ENCODE measurements at places on chromosomes 11 and 22.

GRCh38 chr11:93720522-93720921 lies 20.8 kb downstream of the TAF1D start:
- DNase-seq: no peak

DNA sequence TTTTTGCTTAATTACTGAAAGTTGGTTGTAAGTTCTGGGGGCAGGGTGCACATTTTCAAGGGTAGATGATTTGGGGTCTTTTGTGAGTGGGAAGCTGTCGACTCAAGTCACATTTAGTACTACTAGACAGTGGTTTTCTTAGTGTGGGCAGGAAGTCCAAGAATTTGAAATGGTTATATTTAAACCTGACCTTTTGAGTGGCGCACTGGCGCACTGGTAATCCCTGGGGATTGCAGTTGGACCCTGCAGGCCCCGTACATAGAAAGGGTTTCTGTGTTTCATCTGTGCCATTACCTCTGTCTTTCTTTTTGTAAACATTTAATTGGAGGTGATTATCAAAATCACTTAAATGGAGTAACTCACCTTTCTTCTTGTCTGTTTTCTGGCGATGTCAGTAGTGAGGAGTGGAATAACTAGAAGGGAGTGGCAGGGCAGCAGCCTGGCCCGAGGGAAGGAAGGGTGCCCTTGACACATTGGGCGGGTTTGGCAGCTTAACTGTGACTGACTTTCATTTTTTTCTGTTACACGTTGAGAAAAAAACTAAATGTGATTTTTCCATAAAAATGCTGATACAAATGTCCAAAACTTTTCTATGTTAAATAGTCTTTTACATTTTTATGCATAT lies 101.8 kb upstream of the GAL start:
- no peak for DNase-seq

DNA sequence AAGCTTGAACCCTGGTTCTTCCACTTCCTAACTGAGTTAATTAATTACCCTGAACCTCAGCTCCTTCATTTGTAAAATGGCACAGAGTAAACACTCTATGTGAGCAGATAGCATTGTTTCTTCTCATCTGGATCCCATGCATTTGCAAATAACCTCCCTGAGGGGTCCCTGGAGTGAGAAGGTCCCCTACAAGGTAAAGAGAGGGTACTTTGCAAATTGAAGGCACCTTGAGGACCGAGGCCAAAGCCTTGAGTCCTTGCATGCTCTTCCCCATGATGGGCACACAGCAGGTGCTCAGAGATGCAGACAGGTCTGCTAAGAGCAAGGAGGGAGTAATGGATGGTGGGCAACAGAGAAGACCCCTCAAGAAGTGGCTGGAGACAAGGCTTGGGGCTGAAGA lies 33.2 kb downstream of the OTOG start:
- DNase-seq: no peak

- DNase-seq: no peak
Measured at GRCh38 chr22:32342977-32343376, 14.7 kb upstream of the RFPL3 start.

DNA sequence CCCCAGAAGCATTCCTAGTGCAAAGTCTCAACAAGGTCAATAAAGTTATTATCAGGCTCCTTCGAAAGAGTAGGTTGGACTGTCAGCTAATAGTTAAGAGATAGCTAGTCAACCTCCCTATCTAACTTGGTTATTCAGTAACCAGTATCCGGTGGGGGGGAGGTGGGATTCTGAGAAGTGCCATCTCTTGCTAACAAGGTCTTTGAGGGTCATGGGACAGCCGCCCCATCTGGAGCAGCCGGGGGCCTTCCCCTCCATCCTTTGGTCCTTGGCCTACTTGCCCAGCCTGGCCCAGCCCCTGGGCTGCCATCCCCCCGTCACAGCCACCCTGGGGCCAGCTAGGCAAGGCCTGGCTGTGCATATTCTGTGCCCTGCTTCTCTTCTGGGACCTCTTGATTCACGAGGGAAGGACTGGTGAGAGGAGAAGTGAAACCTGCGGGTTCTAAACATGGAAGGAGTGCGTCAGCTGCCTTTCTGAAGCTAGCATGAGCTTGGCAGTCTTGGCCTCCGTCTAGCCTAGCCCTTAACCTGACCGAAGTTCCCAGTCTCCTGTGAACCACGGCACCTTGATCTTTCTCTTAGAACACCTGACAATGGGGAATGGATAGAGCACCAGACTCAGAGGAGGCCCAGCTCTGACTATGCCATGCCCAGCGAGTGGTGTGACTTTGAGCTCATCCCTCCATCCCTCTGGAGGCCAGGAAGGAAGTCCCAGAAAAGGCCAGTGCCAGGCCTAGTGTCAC lies 9.3 kb downstream of the SLC37A2 start:
- DNase-seq: no peak

- DNase-seq: no peak
Measured at GRCh38 chr11:131217313-131218310, 152.8 kb upstream of the NTM start.

DNA sequence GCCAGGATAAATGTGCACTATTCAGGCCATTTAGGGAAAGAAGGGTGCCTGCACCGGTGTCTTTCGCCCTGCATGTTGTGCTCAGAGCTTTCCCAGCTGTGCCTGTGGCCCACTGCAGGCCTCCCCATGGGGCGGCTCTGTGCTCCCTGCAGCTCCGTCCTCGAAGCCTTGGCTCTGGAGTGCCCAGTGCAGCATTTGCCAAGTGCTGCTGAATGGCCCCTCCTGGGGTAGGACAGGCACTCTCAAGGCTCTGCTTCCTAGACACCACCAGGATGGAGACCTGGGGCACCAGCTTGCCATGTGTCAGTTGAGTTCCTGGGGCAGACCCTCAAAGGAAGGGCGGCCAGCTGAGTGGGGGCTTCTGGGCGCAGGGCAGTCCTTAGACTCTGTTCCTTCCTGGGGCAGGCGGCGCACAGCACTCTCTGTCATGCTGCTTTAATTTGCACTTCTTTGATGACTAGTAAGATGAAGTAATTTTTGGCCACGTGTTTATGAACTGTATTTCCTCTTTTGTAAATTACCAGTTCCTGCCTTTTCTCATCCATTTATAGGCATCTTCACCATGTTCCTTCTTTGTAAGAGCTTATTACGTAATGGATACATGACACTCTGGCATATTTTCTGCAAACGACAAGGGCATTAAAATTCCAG lies 32.1 kb upstream of the GNB1L start:
- no peak for DNase-seq

- DNase-seq: no peak
Measured at GRCh38 chr22:46851941-46852340, 89.5 kb downstream of the TBC1D22A start.

DNA sequence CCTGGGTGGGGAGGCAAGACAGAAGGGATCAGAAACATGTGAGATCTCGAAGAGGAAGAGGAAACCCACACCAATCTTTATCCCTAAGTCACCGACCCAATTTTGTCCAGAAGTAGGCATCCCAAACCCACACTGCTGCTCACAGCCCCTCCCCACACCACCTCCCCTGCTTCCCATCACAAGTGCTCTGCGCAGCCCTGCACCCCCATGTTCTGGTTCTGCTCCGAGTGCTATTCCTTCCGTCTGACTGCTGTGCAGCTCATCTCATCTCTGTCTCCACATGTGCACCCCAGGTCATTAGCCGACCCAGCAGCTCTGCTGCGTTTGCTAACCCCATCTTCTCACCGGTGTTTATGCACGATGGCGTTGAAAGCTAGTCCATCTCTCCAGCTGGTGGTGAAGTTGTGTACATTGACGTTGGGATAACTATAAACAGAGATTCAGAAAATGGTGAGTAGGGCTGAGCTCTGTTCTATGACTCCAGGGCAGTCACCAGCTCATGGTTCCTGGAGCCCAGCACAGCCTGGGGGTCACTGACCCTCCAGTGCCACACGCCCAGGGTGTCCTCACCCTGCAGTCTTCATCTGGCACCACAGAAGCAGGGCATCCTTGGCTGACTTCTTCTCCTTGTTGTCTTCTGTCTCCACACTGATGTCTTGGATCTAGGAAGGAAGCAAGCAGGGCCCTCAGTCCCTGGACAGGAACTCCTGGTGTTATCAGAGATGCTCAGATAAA lies 15.1 kb downstream of the SPTBN2 start:
- no peak for DNase-seq

DNA sequence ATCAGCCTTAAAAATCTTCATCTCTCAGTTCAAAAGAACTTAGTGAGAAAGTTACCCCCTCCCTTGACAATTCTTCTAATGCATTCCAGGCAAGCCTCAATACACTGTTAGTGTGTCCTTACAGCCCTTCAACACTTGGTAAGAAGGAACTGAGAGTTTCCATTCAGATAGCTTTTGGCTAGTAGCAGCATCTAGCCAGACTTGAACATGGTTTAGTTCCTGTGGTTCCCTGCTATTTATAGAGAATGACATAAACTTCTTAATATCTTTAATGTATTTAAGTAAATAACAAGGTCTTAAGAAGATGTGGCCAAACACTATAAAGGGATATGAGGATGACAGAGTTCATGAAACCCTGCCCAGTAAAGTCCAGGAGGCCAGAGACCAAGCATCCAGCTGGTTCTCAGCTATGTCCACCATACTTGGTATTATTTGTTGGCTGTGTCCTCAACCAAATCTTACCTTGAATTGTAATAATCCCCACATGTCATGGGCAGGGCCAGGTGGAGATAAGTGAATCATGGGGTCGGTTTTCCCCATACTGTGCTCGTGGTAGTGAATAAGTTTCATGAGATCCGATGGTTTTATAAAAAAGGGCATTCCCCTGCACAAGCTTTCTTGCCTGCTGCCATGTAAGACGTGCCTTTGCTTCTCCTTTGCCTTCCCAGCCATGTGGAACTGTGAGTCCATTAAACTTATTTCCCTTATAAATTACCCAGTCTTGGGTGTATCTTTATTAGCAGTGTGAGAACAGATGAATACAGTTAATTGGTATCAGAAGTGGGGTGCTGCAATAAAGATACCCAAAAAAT lies 132.4 kb downstream of the LARGE1 start:
- no peak for DNase-seq

DNA sequence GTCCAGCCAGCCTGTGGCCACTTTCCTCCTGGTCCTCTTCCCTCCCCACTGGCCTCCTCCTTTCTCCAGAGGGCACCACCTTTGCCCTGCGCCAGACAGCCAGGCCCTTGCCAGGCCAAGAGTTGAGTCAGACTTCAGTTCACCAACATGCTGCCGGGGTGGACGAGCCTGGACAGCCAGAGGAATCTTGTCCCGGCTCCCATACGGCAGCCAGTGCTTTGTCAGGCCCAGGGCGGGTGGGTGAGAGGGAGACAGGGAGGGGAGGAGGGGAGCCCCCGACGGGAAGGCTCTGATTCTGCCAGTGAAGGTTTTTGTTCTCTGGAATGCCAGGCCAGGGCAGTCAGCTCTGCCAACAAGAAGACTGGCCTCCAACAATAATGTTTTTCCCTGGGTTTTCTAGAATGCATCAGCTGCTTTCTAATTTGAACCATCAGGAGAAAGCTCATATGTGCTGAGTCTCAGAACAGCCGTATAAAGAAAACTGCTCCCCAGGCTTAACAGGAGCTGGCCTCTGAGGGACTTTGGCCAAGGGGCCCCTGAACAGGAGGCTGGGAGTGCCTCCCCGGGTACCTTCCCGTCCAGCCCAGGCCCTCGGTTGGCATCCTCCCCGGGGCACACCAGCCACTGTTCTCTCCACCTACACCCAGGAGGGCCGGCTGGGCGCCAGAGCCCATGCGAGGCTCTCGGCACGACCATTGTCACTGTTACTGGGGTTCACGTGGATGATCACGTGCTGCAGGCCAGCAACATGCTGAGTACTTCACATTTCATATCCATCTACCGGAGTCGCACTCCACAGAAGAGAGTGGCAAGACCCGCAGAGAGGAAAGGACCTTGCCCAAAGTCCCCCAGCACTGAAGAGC lies 28.6 kb downstream of the LIF start:
- DNase-seq: no peak

DNA sequence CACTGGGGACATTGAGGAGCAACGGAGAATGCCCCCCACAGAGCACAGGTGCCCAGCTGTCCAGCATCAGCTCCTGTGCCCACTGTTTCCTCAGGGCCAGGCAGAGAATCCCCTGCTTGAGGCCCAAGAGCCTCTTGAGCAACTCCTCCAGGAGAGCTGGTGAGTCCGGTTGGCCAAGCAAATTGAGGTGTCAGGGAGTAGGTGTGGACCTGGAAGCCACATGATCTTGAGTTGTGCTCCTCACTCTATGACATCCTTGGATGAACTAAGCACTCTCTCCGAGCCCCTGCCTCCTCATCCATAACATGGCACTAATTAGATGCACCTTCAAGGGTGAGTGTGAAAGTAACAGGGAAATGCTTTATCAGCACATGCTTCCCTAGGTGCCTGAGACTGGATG lies 121.3 kb downstream of the DBX1 start:
- DNase-seq: no peak

- no peak for DNase-seq
Measured at GRCh38 chr11:68450711-68451110, 9.8 kb upstream of the PPP6R3 start.

GRCh38 chr22:42807185-42807584 lies 49.9 kb downstream of the ARFGAP3 start:
- no peak for DNase-seq
